ENCODE measurements at places on chromosomes 13 and 19.

DNA sequence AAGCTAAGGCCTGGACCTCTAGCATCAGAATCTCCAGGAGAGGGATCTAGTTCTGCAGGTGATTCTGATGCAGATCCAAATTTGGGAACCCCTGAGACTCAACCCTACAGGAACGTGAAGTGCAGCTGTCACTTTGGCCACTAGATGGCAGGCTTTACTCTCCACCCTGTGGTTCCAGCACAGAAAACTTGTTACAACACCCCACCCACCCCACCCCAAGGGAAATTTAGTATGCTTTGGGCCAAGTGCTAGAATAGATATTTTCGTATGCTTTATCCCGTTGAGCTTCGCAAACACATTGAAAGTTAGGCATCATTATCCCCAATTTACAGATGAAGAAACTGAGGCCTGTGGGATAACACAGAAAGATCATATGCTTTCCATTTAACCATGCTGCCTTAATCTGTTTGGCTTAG, 232.0 kb downstream of the B3GLCT start:
- DNase-seq, result peak; percentile 40

- DNase-seq, result no peak
Measured at GRCh38 chr13:51629491-51630287, 45.4 kb downstream of the WDFY2 start.

- no peak for DNase-seq
Measured at GRCh38 chr13:48946163-48946562, 29.5 kb upstream of the FNDC3A start.

GRCh38 chr13:29294821-29295220, 300.7 kb downstream of the SLC7A1 start:
- DNase-seq, result no peak

DNA sequence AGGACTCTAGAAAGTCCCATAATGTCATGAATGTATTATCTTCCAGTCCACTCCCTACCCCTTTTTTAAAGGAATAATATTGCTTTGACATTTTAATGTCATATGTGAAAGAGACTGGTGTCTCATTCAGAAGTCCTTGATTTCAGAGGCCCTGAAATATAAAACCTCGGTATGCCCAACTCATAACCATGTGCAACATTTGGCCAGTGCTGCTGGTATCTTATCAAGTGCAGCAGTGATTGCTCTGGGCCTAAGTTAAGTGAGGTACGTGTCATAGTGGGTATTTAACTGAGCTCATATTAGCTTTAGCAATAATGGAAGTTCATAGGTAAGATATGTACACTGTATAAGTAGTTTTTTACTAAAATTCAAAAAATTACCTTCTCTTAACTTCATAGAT, 14.7 kb downstream of the TEX30 start:
- DNase-seq, result no peak

GRCh38 chr19:6694147-6694815, 24.3 kb upstream of the TNFSF14 start:
- no peak for DNase-seq

DNA sequence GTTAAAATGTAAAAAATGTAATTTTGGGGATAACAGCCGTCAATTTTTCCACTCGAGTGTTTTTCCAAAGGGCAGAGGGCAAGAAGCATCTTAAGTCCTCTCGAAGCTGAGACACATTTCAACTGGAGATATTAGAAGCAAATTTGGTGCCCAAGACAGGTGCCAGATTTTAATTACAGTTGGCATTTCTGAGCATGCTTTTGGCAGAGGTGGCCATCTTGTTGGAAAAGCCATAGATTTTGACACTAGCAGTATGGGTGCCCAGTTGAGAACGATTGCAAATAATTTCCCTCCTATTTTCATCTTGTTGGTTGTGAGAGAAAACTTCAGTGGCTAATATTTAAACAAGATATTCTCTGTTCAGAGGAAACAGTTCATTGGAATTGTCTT, 146.3 kb downstream of the TM9SF2 start:
- no peak for DNase-seq

DNA sequence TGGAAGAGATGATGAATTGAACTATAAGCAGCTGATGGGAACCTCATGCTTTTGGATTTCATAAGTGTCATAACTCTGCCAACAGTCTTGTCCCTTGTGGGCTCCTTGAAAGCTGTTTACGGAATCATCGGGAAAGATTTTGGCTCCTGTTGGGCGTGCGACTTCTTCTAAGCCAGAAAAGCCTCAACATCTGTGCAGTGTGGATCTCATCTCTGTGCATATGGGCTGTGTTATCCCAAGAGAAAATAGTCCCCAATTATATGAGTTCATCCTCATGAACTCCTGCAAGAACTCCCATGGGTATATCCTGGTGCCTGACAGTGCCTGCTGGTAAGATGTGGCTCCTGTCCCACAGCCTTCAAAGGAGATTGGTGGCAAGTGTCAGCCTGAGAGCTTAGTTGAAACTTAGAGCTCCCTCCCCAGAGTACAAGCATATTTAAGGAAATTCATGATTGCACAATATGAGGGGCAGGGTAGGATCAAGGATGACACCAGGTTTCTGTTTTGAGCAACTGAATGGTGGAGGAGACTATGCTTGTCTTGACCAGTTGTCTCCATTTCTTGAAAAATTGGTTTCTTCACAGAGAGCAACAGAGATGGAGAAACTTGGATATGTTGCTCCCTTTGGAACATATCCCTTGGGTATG, 243.5 kb downstream of the ITGBL1 start:
- DNase-seq, result no peak

- DNase-seq, result no peak
Measured at GRCh38 chr13:69283837-69284236, 823.8 kb upstream of the ATXN8OS start.

DNA sequence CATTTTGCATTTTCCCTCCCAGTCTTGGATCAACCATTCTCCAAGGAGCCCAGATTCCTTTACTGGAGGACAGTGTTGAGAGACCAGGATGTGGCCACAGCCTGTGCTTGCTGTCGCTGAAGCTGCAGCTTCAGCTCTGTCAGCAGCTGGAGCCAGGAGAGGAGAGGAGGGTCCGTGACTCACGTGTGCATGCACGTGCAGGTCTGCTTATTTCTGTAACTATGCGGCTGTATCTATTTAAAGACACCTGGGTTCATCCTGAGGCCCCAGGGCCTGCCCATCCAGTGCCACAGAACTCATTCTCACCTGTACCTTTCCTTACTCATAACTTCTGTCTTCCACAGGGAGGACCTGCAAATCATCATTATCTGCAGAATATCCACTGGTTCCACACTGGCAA, 8.2 kb upstream of the LAMP1 start:
- no peak for DNase-seq

GRCh38 chr19:8577247-8577646, at the start of gene MYO1F:
Gene MYO1F (minus strand): TSS chr19:8577442. CDS start chr19:8577309, 133 bp downstream.
- no peak for DNase-seq

DNA sequence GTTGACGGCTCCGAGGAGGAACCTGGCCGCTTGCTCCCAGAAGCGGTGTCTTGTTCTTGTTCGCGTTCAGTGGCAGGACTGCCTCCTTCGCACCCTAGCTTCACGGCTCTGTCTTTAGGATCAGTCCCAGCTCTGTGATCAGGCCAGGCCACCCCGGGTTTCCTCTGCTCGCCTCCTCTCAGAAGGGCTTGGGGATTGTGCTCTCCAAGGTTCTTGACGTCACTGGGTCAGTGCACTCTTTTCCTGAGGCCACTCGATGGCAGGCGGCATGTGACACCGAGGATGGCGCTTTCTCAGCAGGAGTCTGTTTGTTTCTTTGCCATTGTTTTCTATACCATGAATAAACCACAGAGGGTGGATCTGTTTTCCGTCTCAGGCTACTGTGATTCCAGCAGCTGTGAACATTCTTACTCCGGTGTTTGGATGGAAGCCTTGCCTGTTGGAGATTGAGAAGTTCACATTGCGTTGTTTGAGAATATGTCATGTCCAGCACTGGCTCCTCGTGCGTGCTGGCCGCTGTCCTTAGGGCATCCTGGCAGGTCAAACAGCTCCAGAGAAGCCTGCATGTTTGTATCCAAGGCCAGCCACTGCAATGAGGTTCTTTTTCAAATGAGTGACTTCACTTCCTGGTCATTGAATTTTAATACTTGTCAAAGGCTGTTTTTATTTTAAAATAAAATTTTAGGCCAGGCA, 44.5 kb downstream of the SLC7A9 start:
- peak; percentile 12 for DNase-seq

- DNase-seq, result no peak
Measured at GRCh38 chr13:66888698-66889097, 341.4 kb downstream of the PCDH9 start.

- no peak for DNase-seq
Measured at GRCh38 chr13:33123066-33123859, 107.0 kb downstream of the KL start.

DNA sequence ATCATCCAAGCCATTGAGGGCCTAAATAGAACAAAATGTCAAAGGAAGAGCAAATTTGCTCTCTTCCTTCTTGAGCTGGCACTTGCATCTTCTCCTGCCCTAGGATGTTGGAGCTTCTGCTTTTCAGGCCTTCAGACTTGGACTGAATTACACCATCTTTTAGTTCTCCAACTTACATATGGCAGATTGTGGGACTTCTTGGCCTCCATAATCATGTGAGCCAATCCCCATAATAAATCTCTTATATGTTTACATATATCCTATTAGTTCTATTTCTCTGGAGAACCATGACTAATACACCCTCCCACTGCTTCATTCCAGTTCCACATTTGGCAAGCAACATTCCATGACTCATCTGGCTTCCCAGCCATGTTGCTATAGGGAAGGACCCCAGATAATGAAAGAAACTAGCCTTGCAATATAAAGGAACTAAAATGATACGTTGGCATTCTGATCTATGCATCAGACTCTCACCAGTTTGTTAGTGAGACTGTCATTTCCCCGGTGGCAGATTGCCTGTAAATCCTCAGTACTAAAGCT, 11.0 kb upstream of the ACOD1 start:
- DNase-seq, result peak; percentile 62

- no peak for DNase-seq
Measured at GRCh38 chr19:5929625-5930024, 15.6 kb downstream of the CAPS start.

DNA sequence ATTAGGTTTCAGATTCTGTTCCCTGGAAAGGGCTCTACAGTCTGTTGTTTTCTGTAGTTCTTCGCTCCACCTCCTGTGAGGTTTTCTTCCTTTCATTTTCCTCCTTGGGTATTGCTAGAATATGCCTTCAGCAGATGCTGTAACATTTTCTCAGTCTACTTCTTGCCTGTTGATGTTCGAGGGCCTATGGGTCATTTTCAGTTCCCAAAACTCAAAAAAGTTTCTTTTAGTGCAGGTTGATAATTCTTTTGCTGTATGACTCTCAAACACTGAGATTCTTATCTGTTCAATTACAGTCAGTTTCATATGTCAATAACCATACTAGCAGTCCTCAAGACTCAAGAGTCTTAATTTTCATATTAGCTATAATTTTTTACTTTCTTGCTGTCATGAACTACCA, 268.3 kb downstream of the RFC3 start:
- no peak for DNase-seq

DNA sequence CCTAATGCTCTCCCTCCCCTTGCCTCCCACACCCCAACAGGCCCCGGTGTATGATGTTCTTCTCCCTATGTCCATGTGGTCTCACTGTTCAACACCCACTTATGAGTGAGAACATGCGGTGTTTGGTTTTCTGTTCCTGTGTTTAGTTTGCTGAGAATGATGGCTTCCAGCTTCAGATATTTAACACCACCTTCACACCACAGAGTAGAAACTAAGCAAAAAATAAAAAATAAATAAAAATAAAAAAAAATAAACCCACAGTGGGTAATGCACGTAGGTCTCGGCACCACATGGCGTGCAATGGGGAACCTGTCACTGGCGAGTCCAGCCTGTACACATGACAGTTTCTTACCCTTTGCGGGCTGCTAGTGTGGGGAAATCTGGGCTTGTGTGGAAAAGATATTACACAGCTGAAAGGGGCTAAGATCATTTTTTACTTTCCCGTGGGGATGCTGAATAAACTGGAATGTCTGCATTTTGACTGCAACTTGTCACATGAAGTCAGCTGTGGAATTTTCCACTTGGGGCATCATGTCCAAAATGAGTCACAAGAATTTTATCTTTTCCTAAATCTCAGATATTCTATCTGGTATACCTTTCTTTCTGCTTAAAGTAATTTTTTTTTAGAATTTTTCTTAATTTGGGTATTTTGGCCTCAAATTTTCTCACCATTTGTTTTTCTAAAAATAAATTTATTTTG, 170.5 kb downstream of the IRS2 start:
- DNase-seq, result no peak

DNA sequence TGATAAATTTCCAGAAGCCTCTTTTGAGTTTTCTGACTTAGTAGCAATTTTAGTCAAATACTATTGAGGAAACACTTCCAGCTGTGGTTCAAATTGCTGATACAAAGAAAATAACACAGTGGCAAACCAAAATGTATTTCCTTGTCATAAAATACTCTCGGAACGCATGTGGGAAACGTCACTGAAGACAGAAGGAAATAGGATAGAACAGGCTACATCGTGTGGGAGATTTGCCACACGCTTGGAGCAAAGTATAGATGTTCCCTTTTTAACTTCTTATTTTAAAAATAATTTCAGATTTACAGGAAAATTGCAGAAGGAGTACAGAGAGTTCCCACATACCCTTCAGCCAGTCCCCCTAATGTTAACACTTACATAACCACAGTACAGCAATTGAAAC, 88.8 kb downstream of the ING1 start:
- no peak for DNase-seq

DNA sequence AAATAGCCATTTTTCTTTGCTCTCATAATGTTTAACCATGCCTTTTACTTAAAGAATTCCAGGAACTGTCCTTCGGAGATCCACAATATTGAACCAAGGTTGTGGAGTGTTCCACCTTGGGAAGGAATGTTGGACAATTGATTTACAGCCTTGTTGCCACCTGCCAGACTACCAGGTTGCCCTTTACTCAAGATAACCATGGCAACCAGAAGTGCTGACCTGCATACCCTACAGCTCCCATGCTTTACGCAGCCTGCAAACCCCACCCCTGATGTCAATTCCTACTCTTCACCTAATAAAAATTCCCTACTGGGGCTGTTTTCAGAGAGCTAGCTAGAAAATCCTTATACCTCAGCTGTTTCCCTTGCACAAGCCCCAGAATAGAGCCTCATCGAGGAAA, 151.0 kb upstream of the RXFP2 start:
- DNase-seq, result no peak

DNA sequence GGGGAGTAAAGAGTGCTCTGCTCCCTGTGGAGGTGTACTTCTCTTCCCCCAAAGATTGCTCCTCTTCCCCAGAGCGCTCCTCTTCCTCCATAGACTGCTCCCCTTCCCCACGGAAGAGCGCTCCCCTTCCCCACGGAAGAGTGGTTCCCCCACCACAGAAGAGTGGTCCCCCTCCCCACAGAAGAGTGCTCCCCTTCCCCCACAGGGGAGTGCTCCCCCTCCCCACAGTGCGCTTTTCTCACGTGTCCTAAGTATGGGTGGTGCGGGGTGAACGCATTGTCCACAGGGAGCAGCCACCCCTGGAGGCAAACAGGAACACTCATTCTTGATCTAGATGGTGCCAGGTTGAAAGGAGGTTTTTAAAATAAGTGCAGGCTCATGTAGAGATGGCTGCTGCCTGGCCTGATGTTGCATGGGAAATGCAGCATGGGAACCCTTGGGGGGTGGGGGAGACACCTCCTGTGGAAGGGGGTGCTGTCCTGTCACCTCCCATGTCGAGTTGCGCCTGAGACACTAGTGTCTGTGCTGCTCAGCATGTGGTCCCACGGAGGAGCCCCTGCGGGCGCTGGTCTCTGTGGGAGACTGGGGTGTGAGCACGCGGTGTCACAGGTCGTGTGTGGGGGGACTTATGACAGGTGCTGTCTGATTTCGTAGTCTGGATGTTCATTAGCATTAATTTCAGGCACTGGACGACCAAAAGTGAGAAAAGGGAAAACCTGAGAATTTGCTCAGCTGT, 52.2 kb downstream of the ATP11A start:
- no peak for DNase-seq

- no peak for DNase-seq
Measured at GRCh38 chr19:35478794-35479677, 11.2 kb downstream of the KRTDAP start.

Data from lung microvascular endothelial cell (primary cell).